Stimulated activated CD4-positive, alpha-beta T cell treated with anti-CD3 and anti-CD28 coated beads, Interleukin-2, amount 100 ng/mL, for 24 hours (primary cell): ENCODE measurements at places on chromosomes 7 and 10.

DNA sequence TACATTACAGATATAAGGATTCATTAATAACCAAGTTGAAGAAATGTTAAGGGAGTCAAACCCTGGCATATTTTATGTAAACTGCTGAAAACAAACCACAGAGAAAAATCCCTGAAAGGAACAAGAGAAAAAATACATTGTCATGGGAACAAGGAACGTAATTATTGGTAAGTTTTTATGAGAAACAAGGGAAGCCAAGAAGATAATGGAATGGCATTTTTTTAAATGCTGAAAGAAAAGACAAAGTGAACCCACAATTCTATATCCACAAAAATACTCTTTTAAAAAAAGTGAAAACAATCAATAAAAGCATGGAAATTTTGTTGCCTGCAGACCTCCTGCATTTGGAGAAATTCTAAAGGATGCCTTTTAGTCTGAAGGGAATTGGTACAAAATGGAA, 136.4 kb downstream of the CD36 start:
- DNase-seq: no peak

GRCh38 chr7:135489791-135490190, 20.1 kb downstream of the CNOT4 start:
- no peak for DNase-seq

- DNase-seq: no peak
Measured at GRCh38 chr10:86345859-86346798, 20.5 kb downstream of the GRID1 start.

- DNase-seq: no peak
Measured at GRCh38 chr7:15209429-15209828, 306.9 kb upstream of the DGKB start.

- DNase-seq: no peak
Measured at GRCh38 chr7:66970310-66970709, 25.1 kb downstream of the SBDS start.

DNA sequence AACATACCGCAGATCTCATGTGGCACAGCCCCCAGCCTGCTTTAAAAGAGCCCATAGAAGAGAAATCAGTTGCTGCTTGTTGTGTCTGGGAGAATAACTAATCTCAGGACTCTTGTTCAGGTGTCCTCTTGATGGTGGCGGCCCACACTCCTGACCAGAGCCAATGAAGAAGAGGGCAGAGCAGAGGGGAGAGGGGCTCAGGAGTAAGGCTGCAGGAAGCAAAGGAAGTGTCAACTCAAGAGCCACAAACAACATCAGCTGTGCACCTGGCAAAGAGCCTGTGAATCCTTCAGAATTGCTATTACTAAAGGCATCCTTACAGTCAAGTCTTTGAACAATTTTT, 59.8 kb upstream of the PTN start:
- DNase-seq: no peak

- DNase-seq: no peak
Measured at GRCh38 chr7:69199041-69199440, 399.2 kb upstream of the AUTS2 start.
